ENCODE measurements at places on chromosomes 1 and 21.

GRCh38 chr1:167627615-167627864, 2.5 kb upstream of the RCSD1 start:
- DNase-seq: peak; percentile 22
- peaks cover 55% of the 10 kb centered on the region for H3K4me1 ChIP-seq
- H3K36me3 ChIP-seq: peaks cover 5% of the 10 kb centered on the region

DNA sequence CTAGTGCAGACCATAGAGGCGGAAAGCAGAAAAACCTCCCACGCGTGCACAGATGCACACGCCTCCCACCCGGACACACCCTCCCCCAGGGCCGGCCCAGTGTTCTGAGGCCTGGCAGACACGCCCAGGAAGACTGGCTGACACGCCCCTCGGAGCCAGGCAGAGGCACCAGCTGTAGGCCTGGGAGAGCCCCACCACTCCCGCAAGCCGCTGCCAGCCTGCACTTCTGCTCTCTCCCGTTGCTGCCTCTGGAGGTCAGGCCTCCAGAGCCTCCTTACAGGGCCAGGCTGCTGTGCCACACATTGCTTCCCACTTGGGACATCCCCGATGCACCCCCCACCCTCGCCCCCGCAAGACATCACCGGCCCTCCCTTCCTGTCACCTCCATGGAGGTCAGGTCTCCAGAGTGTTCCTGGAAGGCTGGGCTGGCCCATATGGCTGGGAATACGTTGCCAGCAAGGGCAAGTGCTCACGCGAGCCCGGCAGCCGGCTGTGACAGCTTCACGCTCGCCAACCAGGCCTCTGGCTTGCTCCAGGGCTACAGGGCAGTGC, 40.4 kb downstream of the CASZ1 start:
- H3K4me3 ChIP-seq: no peak overlapping the region
- DNase-seq: peak; percentile 81
- H3K27me3 ChIP-seq: no peaks in the 10 kb centered on the region
- H3K36me3 ChIP-seq: no peaks in the 10 kb centered on the region
- no peak overlapping the region for H3K27ac ChIP-seq
- H3K4me1 ChIP-seq: peaks cover 6% of the 10 kb centered on the region

- H3K36me3 ChIP-seq: no peaks in the 10 kb centered on the region
- no peaks in the 10 kb centered on the region for H3K4me1 ChIP-seq
- H3K4me3 ChIP-seq: no peak overlapping the region
These were observed 622.9 kb upstream of the ADGRL4 start for GRCh38 chr1:79629414-79629813.

DNA sequence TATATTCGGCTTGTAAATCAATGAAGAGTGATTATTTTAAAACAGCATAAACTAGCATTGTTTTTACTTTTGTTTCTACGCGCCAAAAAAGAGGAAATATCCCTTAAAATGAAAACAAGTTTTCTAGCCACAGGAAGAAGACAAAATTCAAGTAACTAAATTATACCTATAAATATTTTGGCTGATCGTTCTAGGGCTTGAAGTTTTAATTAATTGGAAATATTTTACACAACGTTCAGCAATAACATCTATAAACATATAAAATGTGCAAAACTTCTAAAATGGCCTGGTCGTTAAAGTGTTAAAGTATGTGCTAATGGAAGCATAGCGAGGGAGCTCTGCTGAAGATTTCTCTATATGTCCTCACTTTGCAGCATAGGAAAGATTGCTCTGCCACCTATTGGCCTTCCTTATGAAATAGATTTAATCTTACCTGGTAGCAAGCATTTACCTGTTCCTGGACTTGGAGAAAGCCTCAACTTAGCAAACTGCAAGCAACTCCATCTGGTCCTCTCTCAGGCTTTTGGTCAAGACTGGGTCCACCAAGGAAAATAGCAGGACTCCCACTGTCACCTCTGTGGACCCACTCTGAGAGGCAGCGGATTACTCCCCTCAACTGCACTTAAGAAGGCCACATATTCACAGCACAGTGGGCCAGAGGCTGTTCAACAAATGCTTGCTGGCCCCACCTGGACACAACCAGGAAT, 351.3 kb upstream of the RUNX1 start:
- H3K27me3 ChIP-seq: no peaks in the 10 kb centered on the region
- peaks cover 24% of the 10 kb centered on the region for H3K4me1 ChIP-seq
- peak overlapping the region; percentile 27 for H3K27ac ChIP-seq
- H3K4me3 ChIP-seq: peak overlapping the region; percentile 22
- H3K36me3 ChIP-seq: no peaks in the 10 kb centered on the region
- peak; percentile 58 for DNase-seq

GRCh38 chr1:212490276-212490675, 57.6 kb downstream of the NENF start:
- no peaks in the 10 kb centered on the region for H3K4me1 ChIP-seq
- no peaks in the 10 kb centered on the region for H3K27me3 ChIP-seq
- no peak for DNase-seq
- H3K4me3 ChIP-seq: no peak overlapping the region
- no peaks in the 10 kb centered on the region for H3K36me3 ChIP-seq

GRCh38 chr1:86436041-86436440, 12.1 kb downstream of the CLCA2 start:
- no peaks in the 10 kb centered on the region for H3K4me1 ChIP-seq
- H3K4me3 ChIP-seq: no peak overlapping the region
- DNase-seq: no peak
- peaks cover 4% of the 10 kb centered on the region for H3K27me3 ChIP-seq
- H3K27ac ChIP-seq: no peak overlapping the region
